ENCODE measurements at places on chromosomes 16 and 17. TPM values are rescaled to one million over a fixed set of nuclear protein-coding genes. Genes with fewer than 3 reads are reported as not detected.

DNA sequence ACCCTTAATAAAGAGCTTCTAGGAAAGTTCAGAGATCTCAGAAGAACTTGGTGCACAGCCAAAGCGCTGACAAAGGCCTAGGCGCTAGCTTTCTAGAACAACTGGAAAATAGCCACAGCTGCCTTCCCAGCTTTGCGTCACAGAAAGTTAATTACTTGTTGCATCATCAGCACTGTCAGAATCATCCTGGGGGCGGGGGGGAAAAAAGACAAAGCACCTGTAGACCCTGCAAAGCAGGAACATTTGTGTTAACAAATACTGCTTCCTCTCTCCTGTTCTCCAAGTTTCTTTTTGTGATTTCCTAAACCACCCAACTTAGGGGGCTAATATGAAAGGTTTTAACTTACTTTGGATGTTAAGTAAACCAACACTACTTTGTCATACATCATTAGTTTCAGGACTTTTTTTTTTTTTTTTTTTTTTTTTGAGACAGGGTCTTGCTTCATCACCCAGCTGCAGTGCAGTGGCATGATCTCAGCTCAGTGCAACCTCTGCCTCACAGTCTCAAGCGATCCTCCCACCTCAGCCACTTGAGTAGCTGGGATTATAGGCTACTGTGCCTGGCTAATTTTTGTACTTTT lies 4.8 kb upstream of the AARSD1 start:
- DNase-seq, result no peak

DNA sequence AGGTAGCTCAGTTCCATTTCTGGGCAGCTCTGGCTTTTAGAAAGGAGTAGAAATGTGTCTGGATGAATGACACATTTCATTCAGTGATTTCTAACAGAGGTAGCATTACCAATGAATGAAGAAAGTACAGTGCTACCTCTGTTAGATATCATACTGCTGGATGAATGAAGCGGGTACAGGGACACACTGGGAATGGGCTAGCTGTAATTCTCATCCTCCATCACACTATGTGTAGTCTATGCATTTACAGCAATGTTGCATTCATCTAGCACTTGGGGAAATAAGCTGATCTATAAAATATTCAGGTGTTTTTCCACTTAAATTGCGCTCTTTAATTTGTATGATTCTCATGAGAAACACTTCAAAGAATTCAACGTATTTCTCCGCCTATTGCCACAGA lies 158.3 kb upstream of the IRX5 start:
- no peak for DNase-seq

DNA sequence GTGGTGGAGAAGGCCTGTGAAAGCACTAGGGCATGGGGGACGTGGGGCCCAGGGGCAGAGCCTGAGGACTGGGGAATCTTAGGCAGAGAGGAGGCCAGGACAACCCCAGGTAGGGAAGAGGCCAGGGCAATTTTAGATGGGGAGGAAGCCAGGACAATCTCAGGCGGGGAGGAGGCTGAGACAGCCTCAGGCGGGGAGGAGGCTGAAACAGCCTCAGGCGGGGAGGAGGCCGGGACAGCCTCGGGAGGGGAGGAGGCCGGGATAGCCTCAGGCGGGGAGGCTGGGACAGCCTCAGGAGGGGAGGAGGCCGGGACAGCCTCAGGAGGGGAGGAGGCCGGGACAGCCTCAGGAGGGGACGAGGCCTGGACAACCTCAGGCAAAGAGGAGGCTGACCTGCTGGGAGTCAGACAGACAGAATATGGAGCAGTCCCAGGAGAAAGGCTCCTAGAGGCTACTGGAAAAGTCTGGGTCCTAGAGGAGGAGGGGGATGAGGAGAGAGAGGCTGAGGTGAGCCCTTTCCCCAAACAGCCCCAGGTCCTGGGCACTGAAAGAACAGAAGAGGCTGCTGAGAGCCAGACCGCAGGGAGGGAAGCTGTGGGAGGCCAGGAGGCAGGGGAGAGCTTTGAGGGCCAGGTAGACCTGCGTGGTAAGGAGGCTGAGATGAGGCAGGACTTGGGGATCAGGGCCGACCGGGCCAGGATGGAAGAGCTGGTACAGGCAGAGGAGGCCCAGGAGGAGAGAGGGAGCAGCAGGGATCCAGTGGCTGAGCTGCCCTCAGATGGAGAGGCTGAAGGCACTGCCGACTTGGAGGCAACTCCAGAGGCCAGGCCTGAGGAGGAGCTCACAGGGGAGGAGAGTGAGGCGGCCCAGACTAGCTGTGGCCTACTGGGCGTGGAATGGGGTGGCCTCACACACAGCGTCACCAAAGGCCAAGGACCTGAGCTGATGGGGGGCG lies 1.6 kb downstream of the APOBR start:
- no peak for DNase-seq

DNA sequence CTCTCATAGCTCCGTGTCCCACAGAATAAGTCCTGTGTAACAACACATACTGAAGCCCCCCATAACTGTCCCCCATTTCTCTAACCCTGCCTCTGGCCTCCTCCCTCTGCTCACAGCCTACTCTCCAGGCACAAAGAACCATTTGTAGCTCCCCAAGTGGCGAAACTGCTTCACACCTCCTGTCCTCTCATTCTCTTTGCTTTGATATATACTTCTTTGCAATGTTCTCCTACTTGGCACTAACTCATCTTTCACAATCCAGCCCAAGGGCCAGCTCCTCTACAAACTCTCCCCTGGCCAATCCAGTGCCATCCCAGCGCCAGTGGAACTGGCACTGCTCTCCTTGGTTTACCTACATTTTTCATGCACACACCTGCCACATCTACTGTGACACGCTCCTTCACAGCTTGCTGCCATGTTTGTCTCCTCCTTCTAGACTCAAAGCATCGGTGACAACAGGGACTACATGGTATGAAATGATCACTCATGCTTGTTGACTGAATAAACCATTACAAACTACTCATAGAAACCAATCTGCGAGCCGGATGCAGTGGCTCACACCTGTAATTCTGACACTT lies 12.8 kb downstream of the CYTH1 start:
- DNase-seq, result no peak

- DNase-seq, result no peak
These were observed 100.3 kb downstream of the ADCY9 start for GRCh38 chr16:4016005-4016352.

GRCh38 chr16:56413381-56413780 lies 12.0 kb downstream of the AMFR start:
- DNase-seq, result no peak

DNA sequence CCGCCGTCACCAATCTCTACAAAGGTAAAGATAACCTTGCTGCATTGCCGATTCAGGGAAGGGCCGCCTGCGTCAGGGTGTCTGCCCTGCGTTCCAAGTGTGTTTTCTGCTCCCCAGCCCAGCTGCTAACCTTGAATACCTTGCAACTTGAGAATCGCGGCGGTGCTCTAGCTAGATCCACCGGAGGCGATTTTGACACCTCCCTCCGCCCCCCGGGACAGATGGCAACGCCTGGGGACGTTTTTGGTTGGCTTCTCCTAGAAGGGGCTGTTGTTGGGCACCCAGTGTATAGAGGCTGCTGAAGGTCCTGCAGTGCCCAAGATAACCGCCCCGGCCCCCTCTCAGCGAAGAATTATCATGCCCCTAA lies 1.5 kb downstream of the HAPSTR1 start:
- peak; percentile 63 for DNase-seq

DNA sequence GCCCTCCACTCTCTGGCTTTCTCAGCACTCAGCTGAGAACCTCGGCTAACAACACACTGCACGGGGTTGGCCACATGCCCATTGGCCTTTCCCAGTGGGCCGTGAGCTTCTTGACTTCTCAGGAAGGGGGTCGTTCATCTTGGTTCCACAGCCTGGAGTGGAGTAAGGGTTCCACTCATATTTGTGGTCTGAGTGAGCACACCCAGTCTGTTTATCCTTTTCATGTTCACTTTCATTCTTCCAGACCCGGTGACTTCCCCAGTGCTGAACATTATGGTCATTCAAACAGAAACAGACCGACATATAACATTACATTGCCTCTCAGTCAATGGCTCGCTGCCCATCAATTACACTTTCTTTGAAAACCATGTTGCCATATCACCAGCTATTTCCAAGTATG lies 8.2 kb downstream of the MILR1 start:
- DNase-seq, result peak; percentile 61

DNA sequence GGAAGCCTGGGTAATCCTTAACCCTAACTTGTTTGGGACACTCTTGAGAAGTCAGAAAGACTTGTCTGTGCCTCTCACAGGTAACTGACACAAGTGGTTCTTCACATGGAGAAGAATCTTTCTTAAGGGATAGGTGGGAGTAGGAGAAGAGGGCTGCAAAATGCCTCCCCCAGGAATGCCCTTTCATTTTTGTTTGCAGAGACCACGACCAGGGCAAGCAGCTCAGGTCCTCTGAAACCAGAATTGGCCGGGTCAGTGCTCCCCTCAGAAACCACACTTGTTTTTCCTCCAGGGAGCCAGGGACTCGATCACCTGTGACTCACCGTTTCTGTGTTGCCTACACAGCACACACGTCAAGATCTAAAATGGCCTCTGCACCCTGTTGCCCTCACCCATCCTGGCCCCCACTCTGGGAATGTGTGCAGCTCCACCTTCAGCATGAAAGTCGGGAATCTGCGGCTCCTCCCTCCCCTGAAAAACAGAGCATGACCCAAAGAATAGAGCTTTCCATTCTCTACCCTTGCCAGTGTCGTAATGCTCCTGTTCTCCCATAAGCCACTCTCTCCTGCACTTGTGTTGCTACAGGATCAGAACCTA lies 36.1 kb downstream of the HNF1B start:
- DNase-seq, result no peak

- DNase-seq, result no peak
These were observed at the start of gene MFSD6L for GRCh38 chr17:8798846-8799569. Gene MFSD6L (minus strand): TSS chr17:8799365. CDS start chr17:8799120, 245 bp downstream.

DNA sequence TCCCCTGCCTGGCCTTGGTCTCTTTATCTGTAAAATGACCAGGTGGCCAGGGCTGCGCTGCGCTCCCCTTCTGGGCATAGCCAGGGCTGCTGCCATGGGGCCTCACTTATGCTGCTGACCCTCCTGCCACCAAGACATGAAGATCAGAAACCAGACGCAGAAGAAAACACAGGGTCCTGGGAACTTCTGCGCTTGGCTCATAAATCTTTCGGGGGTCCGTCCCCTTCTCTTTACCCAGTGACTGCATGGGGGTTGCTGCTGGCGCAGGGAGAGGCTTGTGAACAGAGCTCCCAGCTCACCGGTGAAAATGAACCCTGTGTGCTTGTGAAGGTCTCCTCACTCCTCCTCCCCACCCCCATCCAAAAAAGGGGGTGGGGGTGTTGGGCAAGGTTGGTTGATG lies 5.7 kb upstream of the FOXL1 start:
- no peak for DNase-seq

DNA sequence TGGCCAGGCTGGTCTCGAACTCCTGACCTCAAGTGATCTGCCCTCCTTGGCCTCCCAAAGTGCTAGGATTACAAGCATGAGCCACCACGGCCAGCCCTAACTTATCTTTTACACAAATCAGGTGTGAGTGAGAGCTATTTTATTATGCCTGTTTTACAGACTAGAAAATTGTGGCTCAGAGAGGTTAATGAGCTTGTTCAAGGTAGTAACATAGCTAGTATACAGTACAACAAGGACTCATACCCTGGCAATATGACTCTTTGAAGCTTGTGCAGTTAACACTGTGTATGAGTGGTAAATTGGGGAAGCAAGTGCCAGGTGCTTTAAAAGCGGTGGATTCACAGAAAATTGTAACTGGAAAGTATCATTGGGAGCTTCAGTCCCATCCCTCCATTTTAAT lies 49.0 kb downstream of the YPEL2 start:
- no peak for DNase-seq

DNA sequence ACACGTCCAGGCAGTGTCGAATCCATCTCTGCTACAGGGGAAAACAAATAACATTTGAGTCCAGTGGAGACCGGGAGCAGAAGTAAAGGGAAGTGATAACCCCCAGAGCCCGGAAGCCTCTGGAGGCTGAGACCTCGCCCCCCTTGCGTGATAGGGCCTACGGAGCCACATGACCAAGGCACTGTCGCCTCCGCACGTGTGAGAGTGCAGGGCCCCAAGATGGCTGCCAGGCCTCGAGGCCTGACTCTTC lies 7.2 kb upstream of the CD68 start:
- no peak for DNase-seq

DNA sequence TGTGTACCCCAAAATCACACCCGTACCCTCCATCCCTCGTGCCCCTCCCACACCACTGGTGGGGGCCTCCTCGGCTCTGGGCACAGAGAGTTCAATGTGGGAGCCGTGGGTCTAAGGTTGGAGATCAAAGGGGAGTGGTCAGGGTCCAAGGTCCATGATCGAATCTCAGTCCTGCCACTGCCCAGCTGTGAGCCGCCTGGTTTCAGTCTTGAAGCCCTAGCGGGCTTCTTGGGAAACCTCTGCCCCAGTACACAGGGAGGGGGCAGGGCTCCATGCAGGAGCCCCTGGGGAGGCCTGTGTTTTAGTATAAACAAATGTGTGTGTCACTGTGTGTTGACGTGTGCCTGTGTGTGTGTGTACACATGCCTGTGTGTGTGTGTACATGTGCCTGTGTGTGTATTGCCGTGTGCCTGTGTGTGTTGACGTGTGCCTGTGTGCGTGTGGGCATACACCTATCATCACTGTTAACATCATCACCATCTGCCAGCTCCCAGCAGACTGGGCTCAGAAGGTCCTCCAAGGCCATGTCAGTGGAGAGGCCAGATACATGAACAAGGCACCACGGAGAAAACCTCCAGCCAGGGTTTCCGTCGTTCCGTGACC lies 26.5 kb upstream of the ZNF469 start:
- DNase-seq, result no peak

DNA sequence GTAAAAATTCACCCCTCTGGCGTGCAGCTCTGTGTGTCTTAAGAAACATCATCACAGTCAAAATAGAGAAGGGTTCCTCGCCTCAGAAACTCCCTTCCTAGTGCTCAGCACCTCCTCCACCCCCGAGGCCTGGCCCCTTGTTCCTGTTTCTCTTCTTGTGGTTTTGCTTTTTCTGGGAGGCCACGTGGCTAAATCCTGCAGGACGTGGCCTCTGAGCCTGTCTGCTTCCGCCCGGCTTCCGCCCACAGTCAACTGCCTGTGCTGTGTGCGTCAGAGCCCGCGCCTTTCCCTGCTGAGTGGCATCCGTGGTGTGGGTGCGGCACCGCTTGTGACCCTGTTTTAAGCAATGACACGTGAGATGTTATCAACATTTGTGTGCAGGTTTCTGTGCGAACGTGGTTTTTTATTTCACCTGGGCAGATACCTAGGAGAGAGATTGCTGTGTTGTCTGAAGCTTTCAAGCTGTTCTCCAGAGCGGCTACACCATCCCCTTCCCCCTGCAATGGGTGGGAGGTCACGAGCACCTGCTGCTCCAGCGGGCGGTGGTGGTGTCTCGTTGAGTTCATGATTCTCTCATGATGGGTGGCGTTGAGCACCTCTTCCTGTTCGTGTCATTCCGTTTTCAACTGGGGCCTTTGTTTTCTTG lies 21.7 kb downstream of the ACSF3 start:
- peak; percentile 82 for DNase-seq

ATP2A1 gene
- total RNA-seq, result 0.89 TPM

STH gene
- not detected for total RNA-seq

SMTNL2 gene
- 1.6 TPM for total RNA-seq

TAC4 gene
- not detected for total RNA-seq

KCNH6 gene
- not detected for total RNA-seq

HEXIM2 gene
- 6.8 TPM for total RNA-seq

JMJD8 gene
- 36.1 TPM for total RNA-seq

FOXJ1 gene
- total RNA-seq, result 0.40 TPM

CPHXL2 gene
- not detected for total RNA-seq

DPEP1 gene
- not detected for total RNA-seq

HNF1B gene
- not detected for total RNA-seq
